ENCODE measurements at places on chromosomes 12 and 14.

DNA sequence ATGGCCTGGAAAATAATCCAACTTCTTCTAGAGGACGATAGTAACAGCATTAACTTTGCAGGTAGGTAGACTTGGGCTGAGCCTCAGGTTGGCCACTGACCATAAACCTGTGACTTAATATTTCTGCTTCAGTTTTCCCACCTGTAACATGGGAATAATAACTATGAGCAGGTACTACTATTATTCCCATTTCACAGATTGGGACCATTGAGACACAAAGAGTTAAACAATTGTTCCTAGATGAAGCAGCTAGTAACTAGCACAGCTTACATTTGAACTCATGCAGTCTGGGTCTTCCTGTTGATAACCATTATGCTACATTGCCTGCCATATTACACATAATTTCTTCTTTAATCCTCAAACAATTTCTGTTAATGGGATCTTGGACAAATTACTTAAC is 217.7 kb downstream of the NUAK1 start:
- no peak for DNase-seq

DNA sequence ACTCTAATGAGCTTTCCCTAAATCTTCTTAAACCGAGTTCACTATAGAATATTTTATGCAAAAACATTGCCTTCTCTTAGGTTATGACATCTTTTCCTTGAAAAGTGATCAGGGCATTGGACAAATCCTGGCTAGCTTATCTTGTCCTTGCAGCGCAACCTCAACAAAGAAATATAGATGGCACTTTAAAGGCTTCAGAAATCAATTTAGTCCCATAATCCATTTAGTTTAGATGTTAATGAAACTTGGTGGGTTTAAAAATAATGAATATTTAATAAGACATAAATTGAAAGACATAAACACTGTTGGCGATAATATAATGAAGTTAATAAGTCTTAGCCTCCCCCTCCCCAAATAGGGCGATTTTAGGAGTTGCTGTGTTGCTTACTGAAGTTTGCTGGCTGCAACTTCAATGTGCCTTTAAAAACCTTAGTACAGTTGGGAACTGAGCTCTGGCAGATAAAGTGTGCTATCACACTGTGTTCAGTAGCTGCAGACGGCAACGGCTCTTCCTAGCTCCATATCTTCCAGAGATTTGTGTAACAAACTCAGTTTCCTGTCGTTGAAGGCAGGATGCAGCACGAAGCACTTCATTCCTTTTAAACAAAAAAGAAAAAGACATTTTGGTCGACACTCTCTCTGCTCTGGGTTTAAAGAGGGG is 19.5 kb downstream of the PLXNC1 start:
- no peak for DNase-seq

DNA sequence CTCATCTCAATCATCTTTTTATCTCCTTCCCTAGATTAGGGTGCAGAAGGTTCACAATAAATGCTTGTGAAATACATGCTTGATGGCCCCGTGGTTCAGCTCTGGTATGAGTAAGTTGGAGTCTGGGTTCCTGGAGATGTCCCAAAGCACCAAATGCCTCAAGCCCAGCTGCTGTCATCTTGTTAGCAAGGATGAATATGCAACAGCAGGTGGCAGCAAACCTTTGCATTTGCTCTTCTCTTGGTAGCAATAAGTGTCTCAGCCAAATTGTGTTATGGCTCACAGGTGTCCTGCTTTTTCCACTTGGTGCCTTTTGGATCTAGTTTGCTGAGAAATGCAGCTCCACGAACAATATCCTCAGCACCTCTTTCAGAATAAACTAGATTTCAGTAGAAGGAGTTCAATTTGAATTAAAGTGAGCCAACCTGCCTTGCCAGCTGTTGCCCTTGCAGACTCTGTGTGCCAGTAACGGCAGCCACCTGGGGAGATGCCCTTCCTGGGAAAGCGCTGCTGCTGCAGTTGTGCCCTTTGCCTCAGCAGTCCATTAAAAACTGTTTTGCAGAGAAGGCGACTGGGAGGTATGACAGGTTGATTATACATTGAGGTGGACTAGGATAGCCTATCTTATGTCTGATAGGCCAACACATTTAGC is 417.3 kb downstream of the SNAPC1 start:
- no peak for DNase-seq

DNA sequence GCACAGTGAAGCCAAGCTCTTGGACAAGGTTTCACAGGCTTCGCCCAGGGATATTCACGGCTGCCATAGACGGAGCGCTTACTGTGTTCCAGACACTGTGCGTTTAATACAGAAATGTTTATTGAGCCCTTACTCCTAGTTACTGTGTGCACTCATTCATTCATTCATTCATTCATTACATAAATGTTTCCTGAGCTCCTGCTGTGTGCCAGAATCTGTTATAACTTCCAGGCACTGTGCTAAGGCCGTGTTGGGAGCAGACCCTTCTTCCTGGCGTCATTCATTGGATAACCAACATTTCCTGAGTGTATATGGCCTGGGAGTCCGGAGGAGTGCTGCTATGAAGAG is 760 bp upstream of the MED13L start:
- DNase-seq: no peak

DNA sequence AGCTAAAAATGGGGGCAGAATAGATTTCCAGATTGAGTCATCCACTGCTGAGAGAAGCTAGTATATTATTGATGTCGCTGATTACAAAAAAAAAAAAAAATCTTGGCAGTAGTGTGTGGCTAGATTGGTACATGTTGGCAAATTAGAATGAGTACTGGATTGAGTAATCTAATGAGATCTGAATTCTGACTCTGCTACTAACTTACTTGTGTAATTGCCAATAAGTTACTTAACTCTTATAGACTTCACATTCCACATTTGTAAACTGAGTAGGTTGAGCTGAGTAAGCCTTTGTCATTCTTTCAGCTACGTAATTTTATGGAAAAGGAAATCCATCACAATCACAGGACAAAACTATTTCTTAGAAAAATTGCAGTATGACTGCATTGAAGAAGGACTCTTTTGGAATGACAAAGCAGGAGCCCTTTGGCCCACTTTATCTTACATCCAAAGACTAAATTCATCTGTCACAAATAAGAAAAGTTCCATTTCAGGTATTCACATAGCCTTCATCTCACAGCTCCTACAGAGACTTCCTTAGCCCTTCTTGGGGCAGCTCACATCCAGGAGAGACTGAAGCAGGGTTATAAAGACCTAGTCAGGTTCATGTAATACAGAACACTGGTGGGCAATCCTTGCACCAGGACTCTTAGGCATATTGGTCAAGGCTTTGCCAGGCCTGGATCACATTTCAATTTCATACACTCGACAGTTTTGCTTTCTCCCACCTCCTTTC is 197.3 kb upstream of the CPNE8 start:
- no peak for DNase-seq

- no peak for DNase-seq
These were observed 49.4 kb downstream of the DYNC1H1 start for GRCh38 chr14:102013669-102014200.

DNA sequence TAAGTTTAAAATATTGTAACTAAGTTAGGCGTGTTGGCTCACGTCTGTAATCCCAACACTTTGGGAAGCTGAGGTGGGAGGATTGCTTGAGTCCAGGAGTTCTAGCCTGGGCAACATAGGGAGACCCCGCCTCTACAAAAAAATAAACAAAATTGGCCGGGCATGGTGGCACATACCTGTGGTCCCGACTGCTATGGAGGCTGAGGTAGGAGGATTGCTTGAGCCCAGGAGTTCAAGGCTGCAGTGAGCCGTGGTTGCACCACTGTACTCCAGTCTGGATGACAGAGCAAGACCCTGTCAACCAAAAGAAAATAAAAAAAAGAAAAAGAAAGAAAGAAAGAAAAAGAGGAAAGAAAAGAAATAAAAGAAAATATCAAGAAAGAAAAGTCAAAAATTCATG is 72.5 kb downstream of the TSPAN11 start:
- DNase-seq: no peak

DNA sequence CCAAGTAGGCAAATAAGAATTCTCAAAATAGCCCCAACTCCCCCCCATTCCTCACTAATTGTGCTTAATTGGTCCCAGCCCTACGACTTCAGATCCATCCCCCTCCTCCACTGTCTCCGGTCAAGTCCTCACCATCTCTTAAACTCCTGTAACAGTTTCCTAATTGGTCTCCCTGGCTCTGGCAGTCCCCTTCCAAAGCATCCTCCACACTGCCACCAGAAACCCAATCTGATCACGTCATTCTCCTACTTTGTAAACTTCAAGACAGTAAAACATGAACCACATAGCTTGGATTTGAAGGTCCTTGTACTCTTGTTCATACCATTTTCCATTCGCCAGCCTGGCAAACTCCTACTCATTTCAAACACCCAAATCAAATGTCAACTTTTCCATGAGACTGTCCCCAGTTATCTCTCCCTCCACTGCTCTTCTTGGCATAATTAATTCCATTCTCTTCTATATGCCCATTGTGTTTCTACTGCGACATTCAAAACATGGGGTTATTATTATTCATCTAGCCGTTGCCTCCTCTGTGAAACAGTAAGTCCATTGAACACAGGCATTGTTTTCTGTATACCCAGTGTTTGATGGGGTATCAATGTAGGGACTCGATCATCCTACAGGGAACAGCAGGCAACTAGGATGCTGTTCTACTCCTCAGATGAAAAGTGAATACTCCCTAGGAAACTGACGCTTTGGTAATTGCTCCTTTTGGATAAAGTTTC is 104.6 kb downstream of the EGLN3 start:
- DNase-seq: no peak

DNA sequence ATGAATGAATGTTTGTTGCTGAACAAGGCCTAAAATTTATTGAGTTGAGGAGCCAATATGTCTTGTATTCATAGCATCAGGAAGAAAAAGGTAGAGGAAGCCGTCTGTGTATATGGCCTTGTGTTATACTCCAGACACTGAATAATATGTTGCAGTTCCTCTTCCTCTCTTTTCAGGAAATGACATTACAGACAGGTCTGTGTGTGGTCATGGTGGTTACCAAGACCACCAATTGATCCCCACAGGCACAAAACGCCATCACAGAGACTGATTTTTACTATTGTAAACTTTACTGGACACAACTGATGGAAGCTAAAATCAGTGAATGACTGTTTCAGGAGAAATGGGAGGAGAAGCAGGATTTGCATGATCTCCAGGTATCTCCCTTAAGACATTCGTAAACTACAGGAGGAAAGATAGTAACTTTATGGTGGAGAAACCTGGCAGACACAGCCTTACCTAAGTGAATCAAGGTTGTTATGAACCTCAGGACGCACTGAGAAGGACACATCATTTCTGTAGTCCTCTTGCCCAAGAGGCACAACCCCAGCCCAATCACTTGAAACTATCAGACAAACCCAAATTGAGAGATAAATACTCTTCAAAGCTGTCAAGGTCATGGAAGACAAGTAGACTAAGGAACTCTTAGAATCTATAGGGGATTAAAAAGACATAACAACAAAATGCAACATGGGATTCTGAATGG is 334.1 kb upstream of the RGS6 start:
- no peak for DNase-seq

- no peak for DNase-seq
These were observed 16.5 kb upstream of the DYRK2 start for GRCh38 chr12:67632005-67632404.

GRCh38 chr12:54369597-54370131 is 5.4 kb upstream of the GPR84 start:
- no peak for DNase-seq

GRCh38 chr12:53056901-53057300 is 7.0 kb downstream of the TNS2 start:
- DNase-seq: no peak

DNA sequence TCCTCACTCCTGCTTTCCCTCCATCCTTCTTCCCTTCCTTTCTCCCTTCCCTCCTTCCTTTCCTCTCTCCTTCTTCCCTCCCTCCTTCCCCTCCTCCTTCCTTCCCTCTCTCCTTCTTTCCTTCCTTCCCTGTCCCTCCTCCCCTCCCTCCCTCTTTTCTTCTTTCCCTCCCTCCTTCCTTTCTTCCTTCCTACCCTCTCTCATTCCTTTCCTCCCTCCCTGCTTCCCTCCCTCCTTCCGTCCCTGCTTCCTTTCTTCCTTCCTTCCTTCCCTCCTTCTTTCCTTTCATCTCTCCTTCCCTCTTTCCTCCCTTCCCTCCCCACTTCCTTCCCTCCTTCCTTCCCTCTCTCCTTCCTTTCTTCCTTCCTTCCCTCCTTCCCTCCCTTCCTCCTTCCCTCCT is 39.0 kb downstream of the NOS1 start:
- no peak for DNase-seq

- DNase-seq: no peak
These were observed 1.5 kb downstream of the P3H3 start for GRCh38 chr12:6829536-6830220.

DNA sequence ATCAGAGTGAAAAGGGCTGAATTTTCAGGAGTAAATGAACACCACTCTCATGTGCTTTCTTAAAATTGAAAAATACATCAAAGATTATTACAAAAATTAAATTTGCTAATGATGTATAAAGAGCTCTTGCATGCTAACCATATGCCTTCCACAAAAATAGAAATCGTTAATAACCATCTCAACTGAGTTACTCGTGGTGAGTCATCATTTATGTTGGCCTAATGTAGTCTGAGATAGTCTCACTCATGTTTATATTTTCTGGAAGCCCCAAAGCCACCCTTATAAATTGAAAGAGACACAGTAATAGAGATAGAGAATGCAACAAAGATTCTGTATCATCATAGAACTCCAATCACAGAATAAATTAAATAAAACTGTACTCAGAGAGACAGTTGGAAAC is 131.2 kb downstream of the KCNH5 start:
- DNase-seq: no peak

DNA sequence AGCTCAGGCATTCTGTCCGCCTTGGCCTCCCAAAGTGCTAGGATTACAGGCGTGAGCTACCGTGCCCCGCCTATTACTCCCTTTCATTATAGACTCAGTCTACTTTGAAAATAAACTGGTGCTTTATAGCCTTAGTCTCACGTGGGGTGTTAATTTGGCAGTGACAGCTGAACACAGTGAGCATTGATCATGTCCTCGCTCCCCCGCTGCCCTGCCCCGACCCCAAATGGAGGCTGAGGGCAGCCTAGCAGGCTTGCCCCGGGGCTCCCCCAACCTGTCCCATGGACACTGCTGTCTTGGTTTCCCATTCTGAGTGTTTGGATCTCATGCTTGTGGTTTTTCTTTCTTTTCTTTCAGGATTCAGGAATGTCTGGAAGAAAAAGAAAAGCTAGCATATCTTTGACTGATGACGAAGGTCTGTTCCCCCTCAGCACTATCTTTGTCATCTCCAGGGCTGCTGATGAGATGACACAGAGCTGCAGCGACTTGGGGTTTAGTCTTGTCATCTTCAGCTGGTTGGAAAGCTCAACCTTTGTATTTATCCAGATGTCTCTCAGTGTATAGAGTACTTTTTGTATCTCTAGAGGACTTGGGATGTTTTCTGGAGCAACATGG is 42.2 kb downstream of the EP400 start:
- DNase-seq: no peak

DNA sequence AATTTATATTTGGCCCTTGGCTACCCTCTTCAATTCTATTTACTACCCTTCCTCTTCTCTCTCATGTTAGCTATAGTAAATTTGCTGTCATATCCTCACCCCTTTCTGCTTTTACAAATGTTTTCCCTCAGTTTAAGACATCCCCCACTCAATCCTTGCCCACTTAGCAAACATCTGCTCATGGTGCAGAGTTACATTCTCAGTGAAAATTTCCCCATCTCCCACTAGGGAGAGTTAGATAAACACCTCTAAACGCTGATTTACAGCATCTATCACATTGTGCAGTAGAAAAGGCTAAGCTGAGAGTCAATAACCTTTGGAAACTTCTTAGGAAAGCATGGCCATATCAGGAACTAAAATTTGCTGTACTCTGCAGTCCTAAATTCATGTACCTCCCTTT is 69.0 kb downstream of the DENND5B start:
- DNase-seq: no peak

Measured in esophagus squamous epithelium (tissue), 5 donors.